Cardiac septum (tissue), 1 donor: ENCODE measurements at places on chromosomes 13 and 19.

GRCh38 chr13:20221772-20222171, 10.3 kb downstream of the GJB6 start:
- DNase-seq, result no peak

DNA sequence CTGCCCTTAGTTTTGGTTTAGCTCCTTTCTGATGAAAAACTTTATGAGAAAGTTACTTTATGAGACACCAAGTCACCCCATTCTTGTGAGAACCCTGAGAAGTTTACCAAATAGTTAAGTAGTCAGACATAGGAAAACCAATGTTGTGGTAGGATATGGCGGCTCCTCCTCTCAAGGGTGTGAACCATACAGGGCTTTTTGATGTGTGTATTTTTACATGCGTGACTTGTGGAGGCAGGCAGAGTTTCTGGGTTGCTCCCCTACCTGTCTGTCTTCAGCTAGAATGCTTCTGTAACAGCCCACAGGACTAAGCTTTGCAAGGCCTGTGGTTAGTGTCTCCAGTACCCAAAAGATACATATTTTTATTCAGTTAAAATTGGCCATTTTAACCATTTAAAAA, 18.3 kb downstream of the UBAC2 start:
- no peak for DNase-seq

- DNase-seq, result no peak
These were observed 8.9 kb downstream of the CEBPA start for GRCh38 chr19:33293255-33294057.

DNA sequence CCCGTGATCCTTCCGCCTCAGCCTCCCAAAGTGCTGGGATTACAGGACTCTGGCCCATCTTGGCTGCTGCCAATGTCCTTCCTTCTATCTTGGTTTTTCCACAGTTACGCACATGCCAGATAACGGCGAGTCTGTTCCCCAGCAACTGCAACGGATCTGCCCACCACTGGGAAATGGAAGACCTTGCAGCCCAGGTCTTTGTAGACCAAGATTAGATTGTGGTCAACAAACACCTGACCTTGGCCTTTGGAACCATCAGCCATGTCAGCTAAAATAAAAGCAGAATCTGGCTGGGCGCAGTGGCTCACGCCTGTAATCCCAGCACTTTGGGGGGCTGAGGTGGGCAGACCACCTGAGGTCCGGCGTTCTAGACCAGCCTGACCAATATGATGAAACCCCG, 10.4 kb upstream of the LDLR start:
- DNase-seq, result no peak

DNA sequence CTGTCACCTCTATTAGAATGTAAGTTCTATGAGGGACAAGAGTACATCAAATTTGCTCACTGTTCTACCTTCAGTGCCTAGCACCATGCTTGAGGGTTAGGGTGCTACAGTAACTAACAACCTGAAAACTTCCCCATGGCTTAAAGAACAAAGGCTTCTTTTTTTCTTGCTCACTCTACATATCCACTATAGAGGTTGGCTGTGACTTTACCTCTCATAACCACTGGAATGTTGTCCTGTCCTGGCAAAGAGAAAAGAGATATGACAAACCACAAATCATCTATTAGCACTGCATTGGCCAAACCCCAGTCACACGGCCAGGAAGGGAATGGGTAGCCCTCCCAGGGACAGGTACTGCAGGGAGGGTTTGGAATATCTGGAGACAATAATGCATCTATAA, 23.2 kb upstream of the ACOD1 start:
- DNase-seq, result no peak
